H9 (cell line): ENCODE measurements at places on chromosomes 3 and 15.

DNA sequence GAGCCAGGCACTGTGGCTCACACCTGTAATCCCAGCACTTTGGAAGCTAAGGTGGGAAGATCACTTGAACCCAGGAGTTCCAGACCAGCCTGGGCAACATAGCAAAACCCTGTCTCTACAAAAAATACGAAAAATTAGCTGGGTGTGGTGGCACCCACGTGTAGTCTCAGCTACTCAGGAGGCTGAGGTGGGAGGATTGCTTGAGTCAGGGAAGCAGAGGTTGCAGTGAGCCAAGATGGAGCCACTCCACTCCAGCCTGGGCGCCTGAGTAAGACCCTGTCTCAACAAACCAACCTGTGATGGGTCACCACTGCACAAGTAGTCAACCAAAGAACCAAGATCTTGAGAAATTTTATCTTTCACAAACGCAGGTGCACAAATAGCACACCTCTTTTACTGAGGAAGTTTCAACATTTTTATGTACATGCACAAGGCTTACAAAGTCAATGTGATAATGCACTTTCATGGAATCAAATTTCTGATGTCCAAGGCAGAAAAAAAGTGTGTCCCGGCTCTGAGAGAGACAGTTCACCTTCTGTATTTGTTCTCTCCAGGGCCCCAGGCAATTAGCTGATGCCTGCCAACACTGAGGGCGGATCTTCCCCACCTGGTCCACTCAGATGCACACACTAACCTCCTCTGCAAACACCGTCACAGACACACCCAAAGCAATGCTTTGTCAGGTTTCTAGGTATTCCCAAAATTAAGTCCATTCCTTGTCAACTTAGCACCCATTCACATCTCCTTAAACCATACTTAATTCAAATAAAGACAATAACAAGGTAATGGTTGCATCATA lies 12.4 kb downstream of the ACAA1 start:
- no peak for DNase-seq
- no peaks in the 10 kb centered on the region for H3K4me1 ChIP-seq
- H3K27me3 ChIP-seq: no peaks in the 10 kb centered on the region
- H3K27ac ChIP-seq: no peak overlapping the region
- H3K4me3 ChIP-seq: no peak overlapping the region
- H3K36me3 ChIP-seq: peaks cover 75% of the 10 kb centered on the region

- H3K36me3 ChIP-seq: no peaks in the 10 kb centered on the region
- H3K4me3 ChIP-seq: no peak overlapping the region
- no peak for DNase-seq
- H3K27me3 ChIP-seq: no peaks in the 10 kb centered on the region
- no peak overlapping the region for H3K27ac ChIP-seq
Observed at GRCh38 chr3:10437272-10437994, 68.0 kb downstream of the ATP2B2 start.

GRCh38 chr3:123757281-123757940 lies 126.7 kb downstream of the MYLK start:
- DNase-seq: no peak
- H3K4me1 ChIP-seq: no peaks in the 10 kb centered on the region
- no peaks in the 10 kb centered on the region for H3K36me3 ChIP-seq
- H3K4me3 ChIP-seq: no peak overlapping the region
- no peak overlapping the region for H3K27ac ChIP-seq

- H3K27ac ChIP-seq: no peak overlapping the region
- no peak overlapping the region for H3K4me3 ChIP-seq
- H3K4me1 ChIP-seq: no peaks in the 10 kb centered on the region
- no peak for DNase-seq
- H3K27me3 ChIP-seq: no peaks in the 10 kb centered on the region
Observed at GRCh38 chr3:111668326-111668725, 73.2 kb upstream of the ZBED2 start.

- peaks cover 13% of the 10 kb centered on the region; the same call in 1 of the 2 replicates for H3K4me1 ChIP-seq
- DNase-seq: no peak
- no peaks in the 10 kb centered on the region for H3K36me3 ChIP-seq
- H3K27me3 ChIP-seq: no peaks in the 10 kb centered on the region
- H3K4me3 ChIP-seq: no peak overlapping the region
Observed at GRCh38 chr3:56051052-56051451, 417.2 kb downstream of the ERC2 start.

DNA sequence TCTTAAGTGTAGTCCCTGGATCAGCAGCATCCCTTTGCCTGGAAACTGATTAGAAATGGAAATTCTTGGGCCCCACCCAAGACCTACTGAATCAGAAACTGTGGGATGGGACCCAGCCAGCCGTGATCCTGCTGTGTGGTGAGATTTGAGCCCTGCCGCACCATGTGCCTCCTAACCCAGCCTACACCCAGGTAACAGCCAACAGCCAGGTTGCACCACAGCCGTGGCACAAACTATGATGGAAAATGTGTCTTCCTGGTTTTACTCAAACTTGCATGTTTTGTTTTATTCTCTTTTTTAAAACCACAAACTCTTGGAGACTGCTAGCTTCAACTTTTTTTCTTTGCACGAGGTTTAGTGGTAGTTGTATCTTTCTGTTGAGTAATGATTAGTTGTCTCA lies 2.6 kb downstream of the LIMD1 start:
- H3K27me3 ChIP-seq: no peaks in the 10 kb centered on the region
- H3K4me1 ChIP-seq: peaks cover 2% of the 10 kb centered on the region; the same call in 1 of the 2 replicates
- peak overlapping the region; percentile 49 for H3K4me3 ChIP-seq
- H3K36me3 ChIP-seq: peaks cover 10% of the 10 kb centered on the region

- peaks cover 55% of the 10 kb centered on the region for H3K36me3 ChIP-seq
- H3K4me3 ChIP-seq: no peak overlapping the region
- no peaks in the 10 kb centered on the region for H3K27me3 ChIP-seq
- no peak for DNase-seq
Observed at GRCh38 chr3:167714871-167715270, 19.8 kb downstream of the PDCD10 start.

GRCh38 chr3:10157031-10157430 lies 7.7 kb upstream of the IRAK2 start:
- no peaks in the 10 kb centered on the region for H3K4me1 ChIP-seq
- DNase-seq: no peak
- H3K4me3 ChIP-seq: no peak overlapping the region
- no peaks in the 10 kb centered on the region for H3K27me3 ChIP-seq

DNA sequence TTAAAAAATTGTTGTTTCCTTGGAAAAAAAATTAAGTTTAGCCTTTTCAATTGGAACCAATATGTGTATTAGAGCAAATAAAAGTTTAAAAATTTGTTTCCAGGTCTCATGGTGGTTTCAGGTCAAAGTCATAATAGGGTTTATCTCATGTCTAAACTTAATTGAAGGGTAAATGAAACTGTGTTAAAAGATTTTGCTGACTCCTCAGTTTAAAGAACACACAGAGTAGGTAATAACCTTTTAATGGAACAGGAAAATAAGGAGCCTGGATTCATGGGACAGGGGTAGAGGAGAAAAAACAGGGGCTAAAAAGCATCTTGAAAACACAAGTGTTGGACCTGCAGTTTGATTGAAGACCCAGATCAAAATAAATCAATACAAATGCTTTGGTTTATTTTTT lies 190.6 kb downstream of the MFSD1 start:
- no peak overlapping the region for H3K4me3 ChIP-seq
- no peak for DNase-seq
- H3K4me1 ChIP-seq: peaks cover 3% of the 10 kb centered on the region; the same call in 1 of the 2 replicates
- no peaks in the 10 kb centered on the region for H3K36me3 ChIP-seq

GRCh38 chr3:13338996-13339395 lies 81.1 kb downstream of the NUP210 start:
- no peaks in the 10 kb centered on the region for H3K4me1 ChIP-seq
- H3K4me3 ChIP-seq: no peak overlapping the region
- H3K27me3 ChIP-seq: no peaks in the 10 kb centered on the region
- no peak overlapping the region for H3K27ac ChIP-seq

GRCh38 chr15:71219645-71220044 lies 104.4 kb downstream of the THSD4 start:
- DNase-seq: no peak
- no peaks in the 10 kb centered on the region; the same call in 2 of the 3 replicates for H3K36me3 ChIP-seq
- H3K27me3 ChIP-seq: no peaks in the 10 kb centered on the region
- H3K4me1 ChIP-seq: no peaks in the 10 kb centered on the region

- H3K4me3 ChIP-seq: no peak overlapping the region
- peaks cover 29% of the 10 kb centered on the region for H3K36me3 ChIP-seq
- H3K27me3 ChIP-seq: no peaks in the 10 kb centered on the region
- no peak for DNase-seq
Observed at GRCh38 chr3:15667484-15667883, 65.9 kb downstream of the BTD start.

DNA sequence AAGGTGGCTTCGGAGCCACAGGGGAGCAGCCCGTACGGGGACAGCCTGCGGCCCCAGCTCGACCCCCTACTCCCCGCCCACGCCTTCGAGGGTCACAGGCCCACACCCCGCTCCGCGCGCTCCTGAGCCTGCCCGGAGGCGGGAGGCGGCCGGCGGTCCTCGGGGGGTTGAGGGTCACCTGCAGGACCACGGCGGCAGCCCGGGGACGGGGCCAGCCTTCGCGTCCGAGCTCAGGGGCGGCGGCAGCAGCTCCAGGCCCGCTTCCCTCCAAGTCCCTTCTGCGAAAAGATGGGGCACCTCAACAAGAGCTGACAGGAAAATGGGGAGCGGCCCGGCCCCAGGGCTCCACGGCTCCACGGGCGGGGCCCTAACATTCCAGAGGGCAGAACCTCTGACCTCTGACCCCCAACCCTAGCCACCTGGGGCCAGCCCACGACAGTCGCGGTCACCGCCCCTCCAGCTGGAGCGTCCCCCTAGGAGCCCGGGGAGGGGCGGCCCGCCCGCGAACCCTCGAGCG lies 428 bp downstream of the LYSMD4 start:
- no peaks in the 10 kb centered on the region for H3K27me3 ChIP-seq
- peaks cover 3% of the 10 kb centered on the region; the same call in 1 of the 3 replicates for H3K36me3 ChIP-seq
- peak overlapping the region; percentile 68 for H3K4me3 ChIP-seq

DNA sequence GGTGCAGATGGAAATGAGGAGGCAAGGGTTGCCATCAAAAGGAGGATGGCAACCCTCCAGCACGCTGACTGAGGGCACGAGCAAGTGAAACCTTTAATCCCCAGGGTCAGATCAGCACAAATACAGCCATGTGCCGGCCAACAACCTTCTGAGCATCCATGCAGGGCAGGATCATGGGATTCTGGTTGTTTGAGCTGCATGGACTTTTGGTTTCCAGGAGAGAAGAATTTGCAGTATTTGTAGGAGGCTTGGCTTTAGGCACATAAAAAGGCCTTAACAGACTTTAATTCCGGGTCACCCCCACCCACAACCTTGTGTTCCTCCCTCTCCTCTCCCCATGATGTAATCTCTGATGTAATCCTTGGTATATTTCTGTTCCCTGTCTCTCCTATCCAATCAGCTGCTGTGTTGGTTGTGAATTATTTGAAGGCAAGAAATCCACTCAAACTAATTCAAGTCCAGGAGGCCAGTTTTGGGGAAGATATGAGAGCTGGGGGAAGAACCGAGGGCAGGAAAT lies 254.3 kb downstream of the SHQ1 start:
- no peak for DNase-seq
- H3K4me3 ChIP-seq: no peak overlapping the region
- H3K27me3 ChIP-seq: no peaks in the 10 kb centered on the region
- no peak overlapping the region for H3K27ac ChIP-seq

DNA sequence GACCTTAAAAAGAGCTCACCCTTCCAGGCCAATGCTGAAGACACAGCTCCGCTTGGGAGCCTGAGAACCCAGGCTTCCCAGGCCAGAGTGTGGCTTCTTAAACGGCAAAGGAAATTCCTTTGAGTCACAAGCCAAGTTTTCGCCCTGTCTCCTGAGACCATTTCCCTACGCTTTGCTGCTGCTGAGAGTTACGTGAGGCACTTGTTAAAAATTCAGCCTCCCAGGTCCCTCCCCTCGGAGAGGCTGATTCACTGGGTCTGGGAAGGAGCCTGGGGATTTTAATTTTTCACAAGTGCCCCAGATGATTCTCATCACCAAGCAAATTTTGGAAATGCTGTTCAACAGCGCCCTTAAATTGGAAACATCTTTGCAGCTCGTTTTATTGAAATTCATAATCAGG lies 25.5 kb downstream of the RLBP1 start:
- H3K36me3 ChIP-seq: peaks cover 12% of the 10 kb centered on the region; the same call in 1 of the 2 replicates
- no peaks in the 10 kb centered on the region for H3K27me3 ChIP-seq
- peaks cover 7% of the 10 kb centered on the region for H3K4me1 ChIP-seq

DNA sequence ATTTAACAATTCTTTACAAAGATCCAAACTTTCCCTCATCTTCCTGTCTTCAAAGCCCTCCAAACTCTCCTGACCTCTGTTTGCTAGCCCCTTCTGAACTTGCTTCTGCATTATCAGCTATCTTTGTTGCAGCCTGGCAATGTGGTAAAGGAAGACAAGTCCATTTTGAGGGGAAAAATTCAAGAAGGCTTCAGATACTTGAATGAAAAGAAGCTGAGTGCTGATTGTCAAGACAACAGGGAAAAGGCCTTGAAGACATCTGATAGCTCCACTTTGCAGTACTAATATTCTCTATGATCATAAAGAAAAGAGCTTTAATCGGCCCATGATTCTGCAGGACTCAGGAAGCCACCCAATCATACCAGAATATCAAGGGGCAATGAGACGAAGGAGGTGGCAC lies 91.8 kb downstream of the LMLN start:
- H3K27me3 ChIP-seq: no peaks in the 10 kb centered on the region
- peaks cover 12% of the 10 kb centered on the region for H3K36me3 ChIP-seq
- DNase-seq: no peak
- no peak overlapping the region for H3K4me3 ChIP-seq

- no peak overlapping the region for H3K4me3 ChIP-seq
- no peak for DNase-seq
- H3K27me3 ChIP-seq: no peaks in the 10 kb centered on the region
- no peak overlapping the region for H3K27ac ChIP-seq
Observed at GRCh38 chr3:169952045-169952444, 14.6 kb upstream of the SEC62 start.

DNA sequence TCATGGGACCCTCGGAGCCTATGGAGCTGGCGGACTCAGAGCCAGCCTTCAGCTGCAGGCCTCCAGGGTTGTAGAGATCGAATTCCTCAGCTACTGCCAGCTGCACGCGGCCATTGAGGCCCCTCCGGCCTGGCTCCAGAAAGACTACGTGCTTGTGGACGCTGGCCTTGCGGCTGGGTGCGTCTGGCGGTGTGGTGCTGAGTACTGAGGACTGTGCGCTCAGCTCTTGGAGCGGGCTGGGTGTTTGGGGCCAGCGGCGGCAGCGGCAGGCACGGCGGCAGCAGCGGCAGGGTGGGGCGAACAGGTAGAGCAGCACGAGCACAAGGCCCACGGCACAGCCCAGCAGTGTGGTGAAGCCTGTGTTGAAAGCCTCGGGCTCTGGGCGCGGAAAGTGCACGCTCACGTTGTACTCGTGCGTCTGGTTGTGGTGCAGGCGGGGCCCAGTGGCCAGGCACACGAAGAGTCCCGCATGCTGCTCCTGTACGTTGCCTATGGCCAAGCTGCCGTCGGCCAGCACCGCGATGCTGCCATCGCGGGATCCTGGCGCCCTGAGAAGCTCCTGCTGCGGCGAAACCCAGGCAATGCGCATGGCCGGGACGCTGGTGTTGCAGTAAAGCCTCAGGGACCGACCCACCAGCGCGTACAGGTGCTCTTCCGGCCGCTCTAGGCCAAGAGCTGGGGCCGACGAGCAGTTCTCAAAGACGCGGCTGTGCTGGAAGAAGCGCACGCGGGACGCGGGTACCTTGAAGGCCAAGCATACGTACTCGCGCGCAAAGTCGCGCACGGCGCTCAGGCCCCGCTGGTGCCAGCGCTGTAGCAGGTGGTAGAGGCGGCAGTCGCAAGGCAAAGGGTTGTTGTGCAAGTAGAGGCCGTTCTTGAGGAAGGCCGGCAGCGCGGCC lies 1.3 kb downstream of the AMIGO3 start:
- peaks cover 34% of the 10 kb centered on the region for H3K36me3 ChIP-seq
- peak overlapping the region; percentile 79 for H3K4me3 ChIP-seq
- peak; percentile 71 for DNase-seq
- no peaks in the 10 kb centered on the region for H3K4me1 ChIP-seq

- H3K27me3 ChIP-seq: no peaks in the 10 kb centered on the region; the same call in 1 of the 2 replicates
- no peak within 1 kb of the TSS for H3K27ac ChIP-seq
- no peaks in the 10 kb centered on the region; the same call in 2 of the 3 replicates for H3K36me3 ChIP-seq
Observed at GRCh38 chr3:52238761-52239701, at the start of gene TWF2. TSS of gene TWF2 (minus strand) at chr3:52239158. CDS start at chr3:52239016, 142 bp downstream.
